ENCODE measurements at places on chromosomes 1 and 21.
A peak's percentile ranks its signal among the peaks of the same experiment; 100 is the strongest.

DNA sequence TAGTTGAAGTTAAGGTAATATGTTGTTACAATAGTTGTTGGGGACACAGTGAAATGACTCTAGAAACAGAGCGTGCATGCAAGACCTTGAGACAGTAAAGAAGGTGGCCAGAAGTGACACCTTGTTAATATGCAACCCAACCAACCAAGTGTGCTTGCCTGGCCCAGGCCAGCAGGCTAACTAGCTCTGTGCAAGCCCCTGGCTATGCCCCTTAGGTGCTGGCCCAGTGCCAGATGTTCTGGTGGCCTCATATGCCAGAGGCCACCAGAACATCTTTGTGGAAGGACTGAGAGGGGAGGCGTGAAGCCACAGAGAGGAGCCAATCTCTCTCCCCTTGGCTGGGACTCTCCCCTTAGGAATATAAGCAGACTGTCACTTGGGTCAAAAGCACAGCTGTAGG, 111.2 kb upstream of the JUN start:
- no peak for DNase-seq

GRCh38 chr1:111515291-111516004, 12.0 kb upstream of the ADORA3 start:
- DNase-seq = no peak

GRCh38 chr1:203805689-203806088, 10.3 kb downstream of the ZBED6 start:
- DNase-seq = no peak

GRCh38 chr1:95953015-95953414, 719.0 kb downstream of the RWDD3 start:
- peak; percentile 7 for DNase-seq

GRCh38 chr1:34066166-34066565, 98.9 kb downstream of the CSMD2 start:
- no peak for DNase-seq
